ENCODE measurements at places on chromosomes 3 and 15. TPM values are rescaled to one million over a fixed set of nuclear protein-coding genes. Genes with fewer than 3 reads are reported as not detected.
A peak's percentile ranks its signal among the peaks of the same experiment; 100 is the strongest.

DNA sequence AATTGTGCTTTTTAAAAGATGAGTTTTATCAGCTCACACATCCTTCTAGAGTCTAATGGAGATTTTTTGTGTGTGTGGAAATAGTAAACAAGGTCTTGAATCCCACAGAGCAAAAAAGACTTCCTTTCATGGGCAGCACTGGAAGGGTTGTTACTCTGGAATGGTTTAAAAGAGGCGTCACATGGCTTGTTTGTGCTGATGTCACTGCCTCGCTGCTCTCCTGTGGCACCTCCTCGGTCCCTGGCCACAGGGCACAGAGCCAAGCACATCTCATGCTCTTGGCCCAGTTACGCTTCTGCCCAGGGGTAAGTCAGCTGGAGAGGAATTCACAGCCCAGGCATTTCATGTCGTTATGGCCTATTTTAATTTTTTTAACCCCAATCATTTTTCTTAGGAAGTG lies 53.2 kb downstream of the PGPEP1L start:
- no peak for DNase-seq
- H3K4me3 ChIP-seq = no peak overlapping the region
- no peak overlapping the region for H3K27ac ChIP-seq
- peaks cover 19% of the 10 kb centered on the region for H3K4me1 ChIP-seq
- no peaks in the 10 kb centered on the region for H3K27me3 ChIP-seq
- H3K36me3 ChIP-seq = peaks cover 1% of the 10 kb centered on the region

CHRNA7 gene
- total RNA-seq = not detected

GRCh38 chr3:170360466-170360865 lies 3.0 kb downstream of the SKIL start:
- no peak for DNase-seq
- peaks cover 30% of the 10 kb centered on the region for H3K36me3 ChIP-seq
- no peak overlapping the region for H3K4me3 ChIP-seq
- peaks cover 37% of the 10 kb centered on the region for H3K4me1 ChIP-seq
- no peak overlapping the region for H3K27ac ChIP-seq

DNA sequence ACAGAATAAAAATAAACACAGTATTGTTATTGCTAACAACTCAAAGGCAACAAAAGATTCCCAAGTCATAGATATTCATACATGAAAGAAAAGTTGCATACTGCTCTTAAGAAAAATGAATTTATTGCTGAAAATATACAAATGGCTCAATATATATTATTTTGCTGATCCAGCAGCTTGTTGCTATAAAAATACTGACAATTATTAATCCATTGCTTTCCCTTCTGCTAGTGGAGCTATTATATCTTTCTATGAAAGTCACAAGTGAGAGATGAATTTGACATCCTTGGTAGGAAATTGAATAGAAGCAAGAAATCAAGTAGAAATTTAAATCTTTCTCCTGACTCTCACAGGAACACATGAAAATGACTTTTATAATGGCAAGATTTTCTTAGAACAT lies 179.2 kb upstream of the MBNL1 start:
- peaks cover 3% of the 10 kb centered on the region for H3K36me3 ChIP-seq
- no peaks in the 10 kb centered on the region for H3K4me1 ChIP-seq
- peaks cover 13% of the 10 kb centered on the region for H3K27me3 ChIP-seq
- no peak for DNase-seq
- H3K27ac ChIP-seq = no peak overlapping the region

DNA sequence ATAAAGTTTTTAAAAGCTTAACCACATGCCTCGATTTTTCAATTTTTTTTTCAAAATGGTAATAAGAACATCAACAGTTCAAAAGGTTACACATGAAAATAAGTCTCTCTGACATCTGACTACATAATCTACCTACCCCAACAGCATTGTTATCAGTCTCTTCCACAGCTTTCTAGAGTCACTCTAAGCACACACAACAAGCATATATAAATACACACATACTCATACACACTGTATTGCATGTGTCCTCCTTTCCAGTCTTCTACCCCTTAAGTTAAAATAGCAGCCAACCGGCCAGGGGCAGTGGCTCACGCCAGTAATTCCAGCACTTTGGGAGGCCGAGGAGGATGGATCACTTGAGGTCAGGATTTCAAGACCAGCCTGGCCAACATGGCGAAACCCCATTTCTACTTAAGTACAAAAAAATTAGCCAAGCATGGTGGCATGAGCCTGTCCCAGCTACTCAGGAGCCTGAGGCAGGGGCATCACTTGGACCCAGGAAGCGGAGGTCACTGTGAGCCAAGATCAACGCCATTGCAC lies 12.2 kb downstream of the TBL1XR1 start:
- peaks cover 25% of the 10 kb centered on the region for H3K36me3 ChIP-seq
- peak overlapping the region; percentile 6 for H3K27ac ChIP-seq
- no peak overlapping the region for H3K4me3 ChIP-seq

GRCh38 chr3:73813291-73813690 lies 188.6 kb upstream of the PDZRN3 start:
- H3K27me3 ChIP-seq = no peaks in the 10 kb centered on the region
- no peak for DNase-seq
- no peak overlapping the region for H3K4me3 ChIP-seq
- H3K27ac ChIP-seq = no peak overlapping the region
- no peaks in the 10 kb centered on the region for H3K36me3 ChIP-seq

- no peaks in the 10 kb centered on the region for H3K4me1 ChIP-seq
- H3K4me3 ChIP-seq = no peak overlapping the region
- no peak overlapping the region for H3K27ac ChIP-seq
- peaks cover 23% of the 10 kb centered on the region for H3K27me3 ChIP-seq
These were observed 112.1 kb downstream of the SEC22A start for GRCh38 chr3:123313889-123314288.

DUOX1 gene
- not detected for total RNA-seq

GRCh38 chr3:75012791-75013331 lies 398.4 kb upstream of the CNTN3 start:
- H3K36me3 ChIP-seq = no peaks in the 10 kb centered on the region
- no peak overlapping the region for H3K27ac ChIP-seq
- no peak for DNase-seq
- H3K4me3 ChIP-seq = no peak overlapping the region
- H3K4me1 ChIP-seq = no peaks in the 10 kb centered on the region

- H3K27me3 ChIP-seq = peaks cover 5% of the 10 kb centered on the region
- no peak overlapping the region for H3K4me3 ChIP-seq
- no peaks in the 10 kb centered on the region for H3K36me3 ChIP-seq
- no peaks in the 10 kb centered on the region for H3K4me1 ChIP-seq
- no peak overlapping the region for H3K27ac ChIP-seq
- no peak for DNase-seq
These were observed 797.9 kb downstream of the FHIT start for GRCh38 chr3:60453326-60453725.

- no peaks in the 10 kb centered on the region for H3K36me3 ChIP-seq
- DNase-seq = no peak
- peaks cover 46% of the 10 kb centered on the region for H3K4me1 ChIP-seq
These were observed 1.7 kb upstream of the DLL4 start for GRCh38 chr15:40927495-40927872.

DNA sequence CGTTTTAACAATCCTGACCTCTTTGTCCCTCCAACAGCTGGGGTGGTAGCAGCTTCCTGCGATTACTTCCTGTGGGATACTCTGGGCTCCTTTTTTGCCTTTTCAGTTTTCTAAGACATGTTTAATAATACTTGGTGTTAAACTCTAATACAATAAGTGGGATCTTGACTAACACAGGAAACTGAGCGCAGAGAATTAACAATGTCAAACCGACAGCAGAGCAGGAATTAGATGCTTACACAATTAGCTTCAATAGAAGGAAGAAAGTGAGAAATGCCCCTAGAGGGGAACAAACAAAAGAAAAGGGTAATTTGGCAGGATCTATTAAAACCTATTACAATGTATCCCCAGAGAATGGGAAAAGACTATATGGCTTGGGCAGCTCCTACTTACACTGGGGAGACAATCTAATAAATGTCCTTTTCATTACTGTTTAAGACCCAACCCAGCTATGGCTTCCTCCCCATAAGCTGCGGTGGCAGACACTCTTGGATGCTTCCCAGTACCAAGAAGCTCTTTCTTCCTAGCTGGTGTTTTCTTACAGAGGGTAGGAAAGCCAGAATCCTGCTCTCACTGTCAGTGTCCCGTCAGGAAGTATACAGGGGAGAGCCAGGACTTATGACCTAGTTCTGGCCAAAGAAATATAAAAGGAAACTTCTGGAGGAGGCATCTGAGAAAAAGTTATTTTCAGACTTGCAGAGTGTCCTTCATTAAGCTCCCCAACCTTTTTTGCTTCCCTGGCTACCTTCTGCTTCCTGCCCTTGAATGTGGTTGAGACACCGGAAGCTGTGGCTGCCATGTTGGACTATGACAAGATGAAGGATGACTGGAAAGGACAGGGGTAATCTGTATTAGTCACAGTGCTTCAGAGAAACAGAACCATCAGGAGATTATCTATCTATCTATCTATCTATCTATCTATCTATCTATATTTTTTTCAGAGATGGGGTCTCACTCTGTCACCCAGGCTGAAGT lies 194.1 kb upstream of the KBTBD8 start:
- DNase-seq = no peak
- peaks cover 9% of the 10 kb centered on the region for H3K4me1 ChIP-seq
- no peaks in the 10 kb centered on the region for H3K27me3 ChIP-seq
- H3K36me3 ChIP-seq = no peaks in the 10 kb centered on the region
- no peak overlapping the region for H3K4me3 ChIP-seq

- H3K27me3 ChIP-seq = no peaks in the 10 kb centered on the region
- H3K27ac ChIP-seq = no peak overlapping the region
- H3K4me1 ChIP-seq = no peaks in the 10 kb centered on the region
- no peak overlapping the region for H3K4me3 ChIP-seq
- no peaks in the 10 kb centered on the region for H3K36me3 ChIP-seq
These were observed 218.0 kb downstream of the ZNF385D start for GRCh38 chr3:21533002-21533401.

HTR3E gene
- total RNA-seq = not detected

GRCh38 chr3:127780536-127781400 lies 41.5 kb downstream of the MGLL start:
- peaks cover 8% of the 10 kb centered on the region for H3K4me1 ChIP-seq
- peaks cover 3% of the 10 kb centered on the region for H3K36me3 ChIP-seq
- no peaks in the 10 kb centered on the region for H3K27me3 ChIP-seq
- DNase-seq = no peak
- H3K27ac ChIP-seq = no peak overlapping the region

GP5 gene
- total RNA-seq = 0.53 TPM

MINDY4B gene
- total RNA-seq = not detected

EDEM1 gene
- total RNA-seq = 79.0 TPM

DNA sequence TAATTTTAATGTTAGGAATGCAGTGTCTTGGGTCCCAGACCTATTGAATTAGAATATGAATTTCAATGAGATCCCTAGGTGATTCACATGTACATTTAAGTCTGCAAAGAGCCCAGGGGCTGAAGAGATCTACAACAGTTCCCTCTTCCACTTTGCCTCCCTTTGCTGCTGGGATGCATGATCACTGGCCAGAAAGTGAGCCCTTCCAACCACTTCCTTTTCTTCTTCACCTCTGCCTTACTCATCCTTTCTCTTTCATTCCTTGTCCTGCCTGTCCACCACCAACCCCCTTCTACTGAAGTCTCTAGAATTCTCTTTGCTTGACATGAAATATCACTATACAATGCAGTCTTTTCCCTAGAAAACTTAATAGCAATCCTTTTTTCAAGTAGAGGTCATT lies 222.4 kb upstream of the LRIG1 start:
- H3K4me1 ChIP-seq = no peaks in the 10 kb centered on the region
- H3K36me3 ChIP-seq = no peaks in the 10 kb centered on the region
- no peak overlapping the region for H3K27ac ChIP-seq
- H3K27me3 ChIP-seq = peaks cover 9% of the 10 kb centered on the region
- no peak for DNase-seq

- no peak overlapping the region for H3K27ac ChIP-seq
- no peak for DNase-seq
- H3K4me3 ChIP-seq = no peak overlapping the region
- no peaks in the 10 kb centered on the region for H3K4me1 ChIP-seq
- H3K36me3 ChIP-seq = no peaks in the 10 kb centered on the region
- no peaks in the 10 kb centered on the region for H3K27me3 ChIP-seq
These were observed 11.9 kb upstream of the CHRM5 start for GRCh38 chr15:33956397-33956796.

CCR2 gene
- 80.1 TPM for total RNA-seq

DNA sequence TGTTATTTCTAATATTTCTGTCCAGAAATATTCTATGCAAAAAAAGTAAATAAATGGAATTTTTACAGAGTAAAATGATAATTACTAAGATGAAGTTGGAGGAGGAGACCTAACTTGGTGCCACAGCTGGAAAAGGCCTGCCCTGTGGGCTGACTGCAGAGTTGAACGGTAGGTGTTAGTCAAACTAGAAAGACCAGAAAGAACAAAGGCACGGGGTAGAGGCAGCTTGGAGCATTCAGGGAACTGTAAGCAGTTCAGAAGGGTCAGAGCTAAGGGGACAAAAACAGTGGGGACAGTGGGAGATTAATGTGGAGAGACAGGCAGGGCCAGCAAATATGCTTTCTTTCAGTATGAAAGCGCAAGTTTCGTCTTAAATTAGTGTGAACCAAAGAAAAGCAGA lies 39.3 kb upstream of the PTPRG start:
- no peak for DNase-seq
- H3K27me3 ChIP-seq = no peaks in the 10 kb centered on the region
- H3K4me3 ChIP-seq = no peak overlapping the region
- no peak overlapping the region for H3K27ac ChIP-seq

DNA sequence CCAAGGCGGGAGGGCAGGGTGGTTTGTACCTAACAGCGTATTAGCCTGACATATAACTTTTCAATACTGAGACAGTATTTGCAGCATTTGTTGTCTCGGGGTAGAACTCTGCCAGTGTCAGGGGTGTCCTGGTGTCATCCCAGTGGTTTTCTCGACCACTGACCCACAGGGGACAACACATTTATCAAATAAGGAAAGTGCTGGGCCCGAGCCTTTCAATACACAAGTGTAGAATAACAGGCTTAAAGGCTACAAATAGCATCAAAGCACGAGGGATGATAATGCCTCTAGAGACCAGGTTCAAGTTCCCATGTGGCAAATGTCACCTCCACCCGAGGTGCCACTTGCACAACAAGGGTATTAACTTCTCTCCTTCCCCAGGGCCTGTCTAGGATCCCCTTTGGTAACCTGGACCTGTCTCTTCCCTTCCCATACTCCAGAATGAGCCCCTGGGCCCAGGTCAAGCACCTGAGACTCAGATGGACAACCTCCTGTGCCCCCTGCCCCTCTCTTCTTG lies 9.5 kb upstream of the SLC6A6 start:
- no peak for DNase-seq
- peaks cover 21% of the 10 kb centered on the region for H3K27me3 ChIP-seq
- H3K4me1 ChIP-seq = peaks cover 15% of the 10 kb centered on the region
- no peaks in the 10 kb centered on the region for H3K36me3 ChIP-seq
- H3K4me3 ChIP-seq = no peak overlapping the region

GRCh38 chr3:82103241-82103640 lies 341.8 kb upstream of the GBE1 start:
- no peaks in the 10 kb centered on the region for H3K4me1 ChIP-seq
- no peaks in the 10 kb centered on the region for H3K36me3 ChIP-seq
- H3K27me3 ChIP-seq = no peaks in the 10 kb centered on the region
- no peak overlapping the region for H3K4me3 ChIP-seq

GRCh38 chr3:13927295-13927694 lies 47.4 kb upstream of the WNT7A start:
- no peaks in the 10 kb centered on the region for H3K27me3 ChIP-seq
- no peak for DNase-seq
- H3K36me3 ChIP-seq = no peaks in the 10 kb centered on the region
- no peak overlapping the region for H3K27ac ChIP-seq
